ENCODE measurements at places on chromosomes 6 and 20. TPM values are rescaled to one million over a fixed set of nuclear protein-coding genes. Genes with fewer than 3 reads are reported as not detected.

GRCh38 chr20:50286609-50287008, 96.0 kb downstream of the CEBPB start:
- no peak for DNase-seq

PREP gene
- 50.0 TPM for total RNA-seq

GRCh38 chr6:110875548-110876169, 1.1 kb downstream of the AMD1 start:
- DNase-seq: peak; percentile 65

- no peak for DNase-seq
Measured at GRCh38 chr6:33822575-33823395, 19.0 kb upstream of the MLN start.

GRCh38 chr20:19524691-19525090, 233.4 kb upstream of the RIN2 start:
- no peak for DNase-seq

DNA sequence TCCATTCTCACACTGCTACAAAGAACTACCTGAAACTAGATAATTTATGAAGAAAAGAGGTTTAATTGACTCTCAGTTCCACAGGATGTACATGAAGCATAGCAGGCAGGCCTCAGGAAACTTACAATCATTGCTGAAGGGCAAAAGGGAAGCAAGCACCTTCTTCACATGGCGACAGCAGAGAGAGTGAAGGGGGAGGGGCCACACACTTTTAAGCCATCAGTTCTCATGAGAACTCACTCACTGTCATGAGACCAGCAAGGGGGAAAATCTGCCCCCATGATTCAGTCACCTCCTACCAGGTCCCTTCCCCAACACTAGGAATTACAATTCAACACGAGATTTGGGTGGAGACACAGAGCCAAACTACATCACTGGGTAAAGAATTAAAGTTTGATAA, 12.5 kb upstream of the ENPP1 start:
- no peak for DNase-seq

DNA sequence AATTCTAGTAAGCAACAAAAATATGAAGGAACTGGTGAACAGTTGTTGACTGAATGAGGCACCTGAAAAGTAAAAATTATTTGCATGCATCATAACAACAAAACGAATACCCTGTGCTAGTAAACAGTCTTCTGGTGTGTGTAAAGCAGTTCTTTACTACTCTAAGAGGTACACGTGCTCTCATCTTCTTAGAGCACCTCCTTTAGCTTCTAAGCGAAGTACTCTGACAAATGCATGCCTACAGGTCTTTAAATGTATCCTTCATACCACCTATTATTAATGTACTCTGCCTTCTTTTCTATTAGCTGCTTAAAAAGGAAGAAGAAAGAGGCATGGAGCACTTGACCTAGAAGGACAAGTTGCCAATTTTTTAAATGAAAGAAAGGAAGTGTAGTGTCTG, 32.2 kb upstream of the MYB start:
- DNase-seq: no peak

VARS1 gene
- total RNA-seq: 179 TPM

SRSF12 gene
- total RNA-seq: 0.81 TPM

- DNase-seq: no peak
Measured at GRCh38 chr6:41298785-41299502, 12.5 kb upstream of the TREM1 start.

DNA sequence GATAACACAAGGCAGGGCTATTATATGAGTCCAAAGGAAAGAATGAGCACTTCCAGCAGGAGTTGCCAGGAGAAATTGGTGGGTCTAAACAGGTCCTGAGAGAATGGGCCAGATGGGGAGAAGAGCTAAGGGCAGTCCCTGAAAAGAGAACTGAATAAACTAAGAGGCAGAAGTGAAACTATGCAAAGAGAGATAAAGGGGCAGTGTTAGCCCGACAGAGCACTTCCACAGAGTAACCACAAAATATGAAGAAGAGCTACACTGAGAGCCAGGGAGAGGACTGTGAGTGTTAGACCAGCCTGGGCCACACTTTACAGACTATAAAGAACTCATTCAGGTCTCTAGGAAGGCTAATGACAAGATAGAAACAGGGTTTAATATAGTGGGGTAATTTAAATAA, 43.8 kb downstream of the RALGAPA2 start:
- DNase-seq: no peak

GRCh38 chr6:44169154-44169553, 10.5 kb downstream of the CAPN11 start:
- no peak for DNase-seq

VSTM2L gene
- not detected for total RNA-seq

- DNase-seq: no peak
Measured at GRCh38 chr6:71333697-71334096, 45.1 kb downstream of the OGFRL1 start.

CCN2 gene
- not detected for total RNA-seq

SH3BGRL2 gene
- 0.81 TPM for total RNA-seq

DNA sequence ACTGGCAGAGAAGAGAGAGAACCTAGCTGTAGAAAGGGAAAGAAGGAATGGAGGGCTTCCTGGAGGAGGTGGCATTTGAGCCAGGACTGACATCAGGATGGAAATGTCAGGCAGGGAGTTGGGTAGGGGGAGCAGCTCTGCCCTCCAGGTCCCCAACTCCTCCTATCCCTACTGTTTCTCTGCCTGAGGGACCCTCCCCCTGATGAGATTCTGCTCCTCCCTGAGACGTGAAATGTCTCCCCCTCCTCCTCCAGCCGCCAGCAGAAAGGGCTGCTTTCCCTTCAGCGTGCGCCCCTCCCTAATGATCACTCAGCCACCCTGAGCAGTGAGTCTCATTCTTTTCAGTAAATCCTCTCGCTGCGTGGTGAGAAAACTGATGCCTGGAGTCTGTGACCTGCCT, 40.6 kb downstream of the HLA-DPB1 start:
- no peak for DNase-seq

- DNase-seq: no peak
Measured at GRCh38 chr6:167148997-167149396, 8.8 kb downstream of the GPR31 start.

DPPA5 gene
- not detected for total RNA-seq

GRCh38 chr6:157386454-157386853, 5.5 kb downstream of the ZDHHC14 start:
- no peak for DNase-seq

DNA sequence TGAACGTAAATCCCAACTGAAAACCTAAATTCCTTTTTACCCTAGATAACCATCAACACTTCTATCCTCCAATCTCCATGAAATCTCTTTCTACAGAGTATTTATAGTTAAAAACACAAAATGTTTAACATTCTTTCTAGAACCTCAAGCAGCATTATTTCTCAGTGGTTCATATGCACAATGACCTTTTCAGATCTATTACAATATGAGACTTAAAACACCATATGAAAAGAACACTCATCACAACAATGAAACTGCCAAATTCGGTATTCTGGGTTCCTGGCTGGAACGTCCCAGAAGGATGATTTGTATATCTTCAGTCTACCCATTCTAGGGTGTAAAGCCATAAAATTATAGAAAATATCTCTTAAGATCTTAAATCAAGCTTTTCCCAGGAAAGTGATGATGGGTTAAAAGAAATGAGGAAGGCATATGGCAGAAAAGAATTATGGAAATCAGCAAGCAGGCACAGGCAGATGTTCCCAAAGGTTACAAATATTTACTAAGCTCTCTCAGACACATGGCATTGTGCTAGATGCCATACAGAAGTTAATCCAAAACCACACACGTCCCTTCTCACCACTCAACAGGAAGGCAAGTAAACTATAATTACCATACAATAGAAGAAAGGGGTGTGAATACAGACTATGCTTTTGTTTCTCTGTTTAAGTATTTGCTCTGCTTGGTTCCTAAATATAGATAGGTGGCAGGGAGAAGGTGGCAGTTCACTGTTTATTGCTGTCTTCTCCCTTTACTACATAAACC, 118.0 kb downstream of the CHD6 start:
- no peak for DNase-seq

ORC3 gene
- total RNA-seq: 31.1 TPM

C20orf204 gene
- 2.7 TPM for total RNA-seq

GMPR gene
- 0.66 TPM for total RNA-seq

FOXQ1 gene
- not detected for total RNA-seq

DNA sequence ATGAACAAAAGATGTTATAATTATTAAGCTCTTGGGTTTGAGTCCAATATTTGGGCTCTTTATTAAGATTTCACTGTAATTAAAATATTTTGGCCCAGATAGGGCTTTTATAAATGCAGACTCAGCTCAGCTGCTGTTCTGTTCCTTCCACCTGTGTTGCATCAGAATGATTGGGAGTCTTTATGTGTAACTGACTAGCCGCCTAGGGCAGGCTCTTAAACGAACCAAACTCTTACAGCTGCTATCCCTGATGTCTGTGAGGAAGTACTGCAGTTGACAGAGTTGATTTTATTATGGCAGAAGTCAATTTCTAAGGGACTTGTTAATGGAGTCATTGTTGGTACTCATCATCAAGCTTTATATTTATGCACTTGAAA, 144.7 kb downstream of the MYO6 start:
- no peak for DNase-seq

DNA sequence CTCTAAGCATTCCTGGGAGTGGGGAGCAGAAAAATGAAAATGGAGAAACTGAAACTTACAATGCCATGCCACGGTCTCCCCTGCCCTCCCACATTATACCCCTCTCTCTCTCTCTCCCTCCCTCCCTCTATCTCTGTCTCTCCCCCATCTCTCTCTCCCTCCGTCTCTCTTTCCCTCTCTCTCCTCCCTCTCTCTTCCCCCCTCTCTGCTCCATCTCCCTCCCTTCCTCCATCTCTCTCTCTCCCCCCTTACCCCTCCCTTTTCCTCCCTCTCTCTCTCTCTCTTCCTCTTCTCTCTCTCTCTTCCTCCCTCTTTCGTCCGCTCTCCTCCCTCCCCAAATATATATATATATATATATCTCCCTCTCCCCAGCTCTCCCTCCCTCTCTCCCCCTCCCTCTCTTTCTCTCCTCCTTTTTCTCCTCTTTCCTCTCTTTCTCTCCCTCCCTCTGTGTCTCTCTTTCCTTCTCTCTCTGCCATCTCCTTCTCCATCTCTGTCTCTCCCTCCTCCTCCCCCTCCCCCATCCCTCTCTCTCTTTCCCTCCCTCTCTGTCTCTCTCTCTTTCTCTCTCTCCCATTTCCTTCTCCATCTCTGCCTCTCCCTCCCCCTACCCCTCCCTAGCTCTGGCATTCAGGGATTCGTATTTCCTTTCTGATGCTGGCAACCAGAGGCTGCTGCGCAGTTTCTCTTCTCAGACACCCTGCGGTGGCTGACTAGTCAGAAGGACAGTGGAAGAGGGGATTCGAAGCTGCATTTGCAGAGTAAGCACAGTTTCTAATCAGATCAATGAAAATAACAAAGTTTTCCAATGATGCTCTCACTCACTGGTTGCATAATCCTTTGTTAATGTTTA, 13.9 kb upstream of the VAPB start:
- DNase-seq: no peak

GRCh38 chr6:49548613-49549304, 1.7 kb upstream of the C6orf141 start:
- DNase-seq: no peak

LST1 gene
- 22.4 TPM for total RNA-seq

- DNase-seq: no peak
Measured at GRCh38 chr20:11982289-11982954, 64.7 kb downstream of the BTBD3 start.

DNA sequence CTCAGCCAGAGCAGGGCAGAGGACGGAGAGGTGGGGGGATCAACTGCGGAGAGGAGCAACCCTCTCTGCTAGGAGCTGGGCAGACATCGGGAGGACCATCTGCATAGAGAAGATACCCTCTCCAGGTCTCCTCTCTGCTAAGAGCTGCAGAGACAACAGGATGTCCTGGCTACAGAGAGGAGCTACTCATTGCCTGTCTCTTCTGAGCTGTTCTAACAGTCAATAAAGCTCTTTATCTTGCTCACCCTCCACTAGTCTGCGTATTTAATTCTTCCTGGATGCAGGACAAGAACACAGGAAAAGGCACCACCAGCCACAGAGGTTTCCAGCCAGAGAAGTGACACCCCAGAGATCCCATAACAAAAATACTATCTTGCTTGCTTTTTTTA, 871.1 kb upstream of the GJE1 start:
- no peak for DNase-seq

DNA sequence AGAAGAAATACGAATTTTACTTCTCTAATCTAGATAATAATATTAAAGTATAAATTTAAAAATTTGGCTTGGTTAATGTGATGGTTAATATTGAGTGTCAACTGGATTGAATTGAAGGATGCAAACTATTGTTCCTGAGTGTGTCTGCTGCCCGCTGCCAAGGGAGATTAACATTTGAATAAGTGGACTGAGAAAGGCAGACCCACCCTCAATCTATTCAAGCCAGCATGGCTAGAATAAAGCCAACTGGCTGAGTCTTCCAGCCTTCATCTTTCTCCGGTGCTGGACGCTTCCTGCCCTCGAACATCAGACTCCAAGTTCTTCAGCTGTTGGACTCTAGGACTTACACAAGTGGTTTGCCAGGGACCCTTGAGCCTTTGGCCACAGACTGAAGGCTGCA, 152.7 kb downstream of the TBXT start:
- DNase-seq: no peak

DNA sequence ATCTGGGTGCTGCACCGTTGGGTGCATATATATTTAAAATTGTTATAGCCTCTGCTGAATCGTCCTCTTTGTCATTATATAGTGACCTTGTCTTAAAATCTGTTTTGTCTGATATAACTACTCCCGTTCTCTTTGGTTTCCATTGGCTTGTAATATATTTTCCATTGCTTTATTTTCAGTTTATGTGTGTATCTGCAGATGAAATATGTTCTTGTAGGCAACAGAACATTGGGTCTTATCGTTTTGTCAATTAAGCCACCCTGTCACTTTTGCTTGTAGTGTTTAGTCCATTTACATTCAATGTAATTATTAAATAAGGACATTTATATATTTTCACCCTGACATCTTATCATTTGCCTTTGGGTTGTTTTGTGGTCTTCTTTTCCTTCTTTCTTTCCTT, 933.9 kb downstream of the EPHA7 start:
- DNase-seq: no peak

GRCh38 chr6:3913958-3914337, 64.8 kb downstream of the FAM50B start:
- no peak for DNase-seq

GRCh38 chr20:23503649-23504048, 12.7 kb downstream of the CST8 start:
- DNase-seq: no peak

NR2E1 gene
- total RNA-seq: not detected

GRCh38 chr20:4820806-4821518, 99.3 kb downstream of the PRND start:
- DNase-seq: no peak

- DNase-seq: no peak
Measured at GRCh38 chr6:23403460-23403859, 722.6 kb upstream of the NRSN1 start.

DNA sequence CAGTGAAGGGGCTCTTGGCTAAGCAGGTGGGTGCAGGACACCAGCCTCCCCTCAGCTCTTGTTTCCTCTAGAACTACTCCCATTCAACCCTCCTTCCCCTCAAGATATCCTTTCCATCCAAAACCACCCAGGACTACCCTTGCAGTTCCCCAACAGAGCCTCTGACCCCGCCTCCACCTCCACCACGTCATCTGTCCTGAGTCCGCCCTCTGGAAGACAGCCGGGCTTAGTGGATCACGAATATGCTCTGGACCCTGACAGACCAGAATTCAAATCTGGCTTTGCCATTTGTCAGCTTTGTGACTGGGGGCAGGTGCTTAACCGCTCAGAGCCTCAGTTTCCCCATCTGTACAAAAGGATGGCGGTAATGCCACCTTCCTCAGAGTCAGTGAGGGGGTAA, 31.4 kb downstream of the TFEB start:
- DNase-seq: no peak

- no peak for DNase-seq
Measured at GRCh38 chr20:33773412-33774089, 37.6 kb upstream of the CHMP4B start.

BPIFB2 gene
- total RNA-seq: not detected

C20orf202 gene
- not detected for total RNA-seq

OXT gene
- total RNA-seq: not detected
